ENCODE measurements at places on chromosomes 13 and 19.

DNA sequence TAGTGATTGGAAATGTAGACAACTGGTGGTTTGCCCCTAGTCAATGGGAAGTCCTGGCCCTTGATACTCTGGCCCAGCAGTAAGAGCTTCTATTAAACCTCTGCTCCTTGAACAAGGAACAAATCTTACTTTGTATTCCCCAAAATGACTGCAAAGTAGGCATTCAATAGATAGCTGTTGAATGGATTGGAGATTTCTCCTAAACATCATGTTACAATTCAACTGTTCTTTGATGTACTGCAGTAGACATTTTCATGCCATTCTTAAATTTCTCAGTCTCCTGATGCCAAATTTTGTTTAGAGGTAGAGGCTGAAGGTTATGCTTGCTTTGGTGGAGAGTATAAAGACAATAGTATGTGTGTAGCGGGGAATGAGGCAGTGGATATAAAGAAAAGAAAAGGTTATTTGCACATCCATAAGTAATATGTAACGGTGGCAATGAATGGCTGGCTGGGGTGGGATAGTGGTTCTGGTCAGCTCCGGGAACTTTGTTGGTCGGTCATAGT lies 12.8 kb downstream of the MIR17HG start:
- no peak for DNase-seq

DNA sequence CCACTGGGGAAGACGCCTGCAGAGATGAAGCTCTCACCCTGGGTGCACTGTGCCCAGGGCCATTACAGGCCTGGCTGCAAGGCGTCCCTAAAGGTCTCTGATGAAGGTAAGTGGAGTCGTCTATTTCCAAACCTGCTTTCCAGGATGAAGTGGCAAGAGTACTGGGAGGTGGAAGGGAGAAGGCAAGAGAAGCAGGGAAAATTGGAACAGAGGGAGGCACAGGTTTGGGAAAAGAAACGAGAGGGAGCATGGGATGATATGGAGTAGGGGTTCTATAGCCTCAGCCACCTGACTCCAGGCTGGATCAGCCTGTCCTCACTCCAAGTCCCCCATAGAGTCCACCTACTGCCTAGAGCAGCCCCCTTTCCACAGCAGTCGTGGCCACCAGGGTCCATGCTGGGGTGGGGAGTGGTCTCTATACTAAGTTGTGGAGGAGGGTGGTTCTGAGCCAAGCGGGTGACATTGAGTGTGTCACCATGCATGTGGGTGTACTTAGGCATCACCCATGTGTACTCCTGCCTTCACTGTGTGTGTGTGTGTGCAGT lies at the start of gene OR10H5:
Gene OR10H5 (plus strand): TSS at position 51 of the 545 bp plus-strand sequence. CDS start 6,388 bp downstream, outside the sequence.
- no peak for DNase-seq

DNA sequence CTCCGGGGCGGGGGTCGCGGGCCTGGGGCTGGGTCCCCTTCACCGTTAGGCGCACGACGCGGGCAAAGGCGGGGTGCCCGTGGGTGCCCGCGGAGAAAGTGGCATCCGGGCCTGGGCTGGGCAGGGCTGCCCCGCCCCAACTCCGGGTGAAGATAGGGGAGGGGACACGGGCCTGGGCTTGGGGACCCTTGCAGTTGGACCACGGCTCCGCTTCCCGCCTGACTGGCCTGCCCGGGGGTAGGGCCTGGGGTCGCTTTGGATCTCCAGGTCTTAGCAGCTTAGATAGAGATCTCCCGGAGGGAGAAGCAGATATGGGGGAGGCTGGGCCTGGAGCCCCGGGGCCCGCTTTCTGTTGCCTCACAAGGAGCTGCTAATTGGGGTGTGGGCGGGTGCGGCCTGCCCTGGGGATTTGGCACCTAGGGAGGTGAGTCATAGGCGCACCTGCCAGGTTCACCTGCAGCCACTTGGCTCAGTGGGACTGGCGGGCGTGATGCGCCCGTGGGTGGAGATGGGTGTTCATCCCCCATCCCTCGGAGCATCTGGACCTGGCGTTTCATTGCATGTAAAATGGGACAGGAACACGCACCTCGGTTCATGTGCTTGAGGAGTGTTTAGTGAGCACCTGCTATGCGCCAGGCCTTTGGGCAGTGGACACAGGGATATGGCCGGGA lies 585 bp downstream of the MAP1S start:
- DNase-seq, result peak; percentile 51

- no peak for DNase-seq
Observed at GRCh38 chr13:44068169-44068568, 188.5 kb downstream of the LACC1 start.

DNA sequence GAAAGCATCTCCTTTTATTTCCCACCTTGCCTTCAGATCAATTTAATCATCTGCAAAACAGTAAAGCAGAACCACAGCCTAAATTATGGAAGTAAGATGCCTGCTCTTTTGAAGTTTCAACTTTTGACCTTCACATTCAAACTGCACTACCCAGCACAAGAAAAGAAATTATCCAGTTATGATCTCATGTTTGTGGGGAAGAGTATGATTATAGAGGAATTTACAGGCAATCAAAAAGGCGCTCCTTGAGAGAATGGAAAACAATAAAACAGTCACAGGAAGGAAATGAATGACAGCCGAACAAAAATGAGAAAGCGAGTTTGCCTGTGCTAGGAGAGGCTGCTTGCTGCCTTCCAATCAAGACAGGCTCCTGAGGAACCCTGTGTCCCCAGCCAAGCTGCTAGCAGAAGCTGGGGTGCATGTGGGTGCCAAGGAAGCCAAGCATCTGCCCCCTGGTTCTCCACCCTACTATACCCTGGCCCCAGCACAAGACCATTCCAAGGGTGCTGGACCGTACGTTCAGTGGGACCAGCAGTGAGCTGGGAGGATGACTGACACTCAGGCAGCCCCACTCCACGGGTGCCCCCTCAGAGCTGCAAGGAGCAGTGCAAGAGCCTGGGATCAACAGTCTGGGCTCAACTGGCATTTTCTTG lies 47.8 kb downstream of the PEPD start:
- DNase-seq, result no peak

GRCh38 chr19:30469774-30470173 lies 97.6 kb downstream of the ZNF536 start:
- no peak for DNase-seq

DNA sequence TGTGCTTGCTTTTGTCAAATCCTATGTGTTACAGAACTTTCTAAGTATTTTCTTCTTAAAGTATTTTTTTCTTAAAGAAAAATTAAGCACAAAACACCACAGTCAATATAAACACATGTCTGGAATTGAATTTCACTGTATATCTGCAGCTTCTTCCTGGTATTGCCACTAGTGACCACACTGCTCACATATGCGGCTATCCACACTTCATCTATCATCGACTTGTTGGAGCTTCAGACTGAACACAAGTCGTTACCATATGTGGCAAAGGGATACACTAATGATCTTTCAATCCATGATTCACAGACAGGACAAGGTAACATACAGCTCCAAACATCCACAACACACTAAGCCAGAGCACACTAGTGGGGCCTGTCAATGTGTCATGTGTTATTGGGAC lies 498.4 kb upstream of the ARGLU1 start:
- no peak for DNase-seq

DNA sequence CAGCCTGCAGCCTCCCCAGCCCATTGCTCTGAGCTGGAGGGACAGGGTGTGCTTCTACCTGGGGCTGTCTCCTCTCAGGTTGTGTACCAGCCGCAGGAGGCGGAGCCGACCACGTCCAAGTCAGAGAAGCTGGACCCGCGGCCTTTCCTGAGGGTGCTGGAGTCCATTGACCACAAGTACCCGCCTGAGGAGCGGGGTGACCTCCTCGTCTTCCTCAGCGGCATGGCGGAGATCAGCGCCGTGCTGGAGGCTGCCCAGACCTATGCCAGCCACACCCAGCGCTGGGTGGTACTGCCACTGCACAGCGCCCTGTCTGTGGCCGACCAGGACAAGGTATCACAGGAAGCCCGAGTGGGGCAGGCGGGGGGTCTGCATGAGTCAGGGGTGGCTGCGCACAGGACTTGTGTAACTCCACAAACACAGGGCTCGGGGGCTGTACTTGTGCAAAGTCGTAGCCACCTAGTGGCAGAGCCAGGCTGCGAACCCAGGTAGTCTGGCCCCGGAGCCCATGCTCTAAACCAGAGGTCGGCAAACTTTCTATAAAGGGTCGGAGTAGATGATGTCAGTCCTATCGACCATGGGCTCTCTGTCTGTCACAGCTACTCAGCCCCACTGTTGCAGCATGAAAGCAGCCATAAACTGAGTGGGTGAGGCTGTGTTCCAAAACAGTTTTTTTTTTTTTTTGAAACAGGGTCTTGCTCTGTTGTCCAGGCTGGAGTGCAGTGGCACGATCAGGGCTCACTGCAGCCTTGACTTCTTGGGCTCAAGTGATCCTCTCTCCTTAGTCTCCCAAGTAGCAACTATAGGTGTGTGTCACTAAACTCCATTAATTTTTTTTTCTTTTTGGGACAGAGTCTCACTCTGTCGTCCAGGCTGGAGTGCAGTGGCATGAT lies 8.9 kb downstream of the DHX34 start:
- DNase-seq, result no peak

GRCh38 chr13:99796175-99796819 lies 175.3 kb downstream of the ZIC5 start:
- no peak for DNase-seq

Measured in NCI-H2029 (cell line).